ENCODE measurements at places on chromosomes 11 and 22.

DNA sequence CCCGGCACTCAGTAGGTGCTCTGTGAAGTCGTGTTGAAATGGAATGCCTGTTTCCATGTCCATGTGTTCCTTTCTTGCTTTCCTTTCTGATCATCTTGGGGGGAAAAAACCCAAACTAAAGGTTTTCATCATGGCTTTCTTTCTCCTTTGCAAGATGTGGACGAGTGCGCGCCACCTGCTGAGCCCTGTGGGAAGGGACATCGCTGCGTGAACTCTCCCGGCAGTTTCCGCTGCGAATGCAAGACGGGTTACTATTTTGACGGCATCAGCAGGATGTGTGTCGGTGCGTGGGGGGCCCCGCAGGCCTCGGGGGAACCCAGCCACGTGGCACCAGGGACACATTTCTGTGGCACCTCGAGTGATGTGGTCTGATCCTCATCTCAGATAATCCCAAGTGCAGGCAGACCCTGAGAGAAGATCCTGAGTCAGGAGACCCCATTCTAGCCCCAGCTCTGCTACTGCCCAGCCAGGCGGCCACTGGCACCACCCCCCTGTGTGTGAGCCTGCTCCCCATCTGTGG is 39.4 kb downstream of the FBLN1 start:
- DNase-seq: no peak

- DNase-seq: no peak
Measured at GRCh38 chr11:65301491-65302329, 13.0 kb upstream of the CDC42EP2 start.

DNA sequence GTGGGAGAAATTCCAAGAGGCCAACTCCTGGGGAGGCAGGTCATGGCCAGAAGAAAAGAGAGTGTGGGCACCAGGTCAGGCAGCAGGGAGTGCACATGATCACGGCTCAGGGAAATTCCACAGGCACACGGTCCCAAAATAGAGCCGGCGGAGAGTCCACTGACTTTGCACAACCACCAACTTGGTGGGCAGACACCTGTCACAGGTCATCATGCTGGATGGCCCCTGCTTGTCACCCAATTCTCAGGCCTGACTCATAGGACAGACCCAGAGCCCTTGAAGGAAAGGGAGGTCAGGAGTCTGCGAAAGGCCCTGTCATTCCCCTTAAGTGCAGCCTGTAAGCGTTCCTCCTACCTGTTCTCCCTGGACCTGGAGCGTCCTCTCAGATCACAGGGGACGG is 15.8 kb downstream of the APOL2 start:
- DNase-seq: no peak

DNA sequence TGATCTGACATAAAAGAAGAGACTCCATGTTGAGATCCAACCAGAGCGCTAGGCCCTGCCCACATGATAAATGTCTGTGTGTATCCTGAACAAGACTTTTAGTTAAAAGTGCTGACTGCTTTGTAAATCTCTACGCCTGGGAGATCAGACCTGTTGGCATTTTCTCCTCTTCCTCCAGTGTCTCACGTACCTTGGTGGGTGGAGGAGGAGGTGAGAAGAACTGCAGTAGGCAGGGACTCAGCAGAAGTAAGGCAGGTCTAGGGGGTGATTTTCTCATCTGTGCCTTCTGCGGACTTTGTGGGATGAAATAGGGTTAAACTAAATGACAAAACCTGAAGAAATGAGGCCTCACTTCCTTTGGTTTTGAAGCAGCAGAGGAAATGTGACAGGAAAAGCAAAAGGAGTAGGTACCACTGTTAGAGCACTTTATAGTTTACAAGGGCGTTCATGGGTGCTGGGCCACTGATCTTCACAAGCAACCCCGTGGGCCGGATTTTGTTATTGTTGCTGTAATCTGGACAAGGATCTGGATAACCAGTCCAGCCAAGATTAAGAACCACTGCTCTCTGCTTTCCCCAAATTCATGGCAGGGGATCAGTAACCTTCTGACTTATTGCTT is 36.7 kb upstream of the PLET1 start:
- DNase-seq: no peak

- DNase-seq: no peak
Measured at GRCh38 chr11:65565624-65566453, 4.4 kb upstream of the ZNRD2 start.

DNA sequence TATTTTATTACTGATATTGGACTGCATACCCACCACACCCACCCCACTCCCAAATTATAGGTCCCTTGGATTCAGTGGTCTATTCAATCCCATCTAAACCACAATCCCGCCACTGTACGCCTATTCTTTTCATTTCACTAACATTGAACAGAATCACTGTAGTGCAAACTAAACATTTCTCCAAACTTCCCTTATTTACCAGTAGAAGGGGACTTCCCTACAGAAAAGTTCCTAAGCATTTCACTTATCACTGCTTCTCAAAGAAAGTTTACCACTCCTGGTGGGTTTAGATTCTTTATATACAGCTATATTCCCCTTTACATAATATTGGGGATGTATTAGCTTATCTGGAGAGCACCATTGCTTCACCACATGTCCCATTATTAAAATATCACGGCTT is 29.3 kb downstream of the OR8B12 start:
- DNase-seq: no peak

DNA sequence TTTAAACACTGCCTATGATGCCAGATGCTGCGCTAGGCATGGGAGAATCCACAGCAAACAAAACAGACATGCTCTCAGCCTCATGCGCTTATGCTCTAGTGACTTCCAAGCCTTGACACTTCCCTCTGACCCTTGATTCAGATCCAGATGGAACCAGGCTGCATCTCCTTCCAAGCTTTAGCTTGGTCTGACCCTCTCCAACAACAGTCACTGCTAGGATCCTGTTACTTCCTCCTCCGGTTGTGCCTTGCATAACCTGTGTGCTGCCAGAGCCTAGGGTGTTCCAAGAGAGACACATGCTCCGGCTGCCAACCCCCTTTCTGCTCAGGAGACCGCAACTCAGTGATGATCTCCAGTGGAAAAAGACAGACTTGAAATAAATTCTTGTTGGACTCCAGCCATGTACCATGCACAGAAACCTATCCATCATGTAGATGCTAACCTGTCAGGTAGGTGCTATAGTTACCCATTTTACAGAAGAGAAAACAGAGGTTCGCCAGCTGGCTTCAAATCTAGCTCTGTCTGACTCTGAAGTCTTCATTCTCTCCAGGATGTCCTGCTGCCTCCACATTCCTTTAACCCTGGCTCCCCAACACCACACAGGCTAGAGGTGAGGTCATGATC is 136.3 kb upstream of the TEAD1 start:
- no peak for DNase-seq

DNA sequence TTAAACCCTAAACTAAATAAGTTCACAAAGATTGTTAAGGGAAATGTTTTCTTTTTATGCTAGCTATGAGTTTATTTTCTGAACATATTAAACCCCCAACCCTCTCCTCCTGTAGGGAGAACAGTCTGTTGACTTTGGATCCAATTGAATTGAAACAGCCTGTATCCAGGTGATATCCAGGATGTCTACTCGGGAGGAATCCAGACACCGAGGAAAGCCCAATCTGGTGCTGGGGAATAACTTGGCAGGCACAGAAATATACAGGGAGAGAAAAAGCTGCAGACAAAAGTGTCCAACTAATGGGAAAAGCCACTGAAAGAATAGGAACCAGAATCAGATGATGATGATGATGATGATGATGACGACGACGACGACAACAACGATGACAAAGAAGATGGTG is 93.9 kb upstream of the API5 start:
- DNase-seq: no peak

- DNase-seq: no peak
Measured at GRCh38 chr11:119885861-119886567, 157.0 kb upstream of the NECTIN1 start.

- no peak for DNase-seq
Measured at GRCh38 chr11:30424844-30425243, 101.9 kb downstream of the ARL14EP start.

DNA sequence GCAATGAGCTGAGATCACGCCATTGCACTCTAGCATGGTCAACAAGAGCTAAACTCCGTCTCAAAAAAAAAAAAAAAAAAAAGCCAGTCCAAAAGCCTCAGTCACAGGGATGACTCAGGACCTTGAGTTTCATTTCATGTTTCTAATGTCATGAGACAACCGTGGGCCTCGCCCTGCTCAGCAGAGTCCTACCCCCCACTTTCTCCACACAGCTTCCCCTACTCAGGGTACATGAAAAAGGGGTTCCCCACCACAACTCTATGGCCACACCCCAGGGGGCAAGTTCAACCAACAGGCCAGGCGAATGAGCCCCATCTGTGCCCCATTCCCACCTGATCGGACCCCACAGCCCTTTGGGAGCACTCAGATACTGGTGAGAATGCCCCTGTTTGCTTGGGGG is 24.3 kb upstream of the ADA2 start:
- peak; percentile 11 for DNase-seq

GRCh38 chr11:93225662-93226061 is 27.9 kb upstream of the SLC36A4 start:
- DNase-seq: peak; percentile 8

DNA sequence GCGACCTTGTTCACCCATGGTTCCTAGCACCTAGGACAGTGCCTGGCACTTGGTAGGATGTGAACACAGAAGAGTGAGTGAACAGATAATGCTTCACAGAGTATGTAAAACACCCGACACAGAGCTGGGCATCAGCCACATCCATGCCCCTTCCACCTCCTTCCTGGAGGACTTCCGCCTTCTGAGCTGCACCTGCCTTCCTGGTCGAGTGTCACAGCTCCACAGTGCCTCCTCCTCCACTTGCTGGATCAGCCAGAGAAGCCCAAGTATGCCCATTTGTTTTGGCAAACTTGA is 20.1 kb downstream of the PRDM11 start:
- no peak for DNase-seq

DNA sequence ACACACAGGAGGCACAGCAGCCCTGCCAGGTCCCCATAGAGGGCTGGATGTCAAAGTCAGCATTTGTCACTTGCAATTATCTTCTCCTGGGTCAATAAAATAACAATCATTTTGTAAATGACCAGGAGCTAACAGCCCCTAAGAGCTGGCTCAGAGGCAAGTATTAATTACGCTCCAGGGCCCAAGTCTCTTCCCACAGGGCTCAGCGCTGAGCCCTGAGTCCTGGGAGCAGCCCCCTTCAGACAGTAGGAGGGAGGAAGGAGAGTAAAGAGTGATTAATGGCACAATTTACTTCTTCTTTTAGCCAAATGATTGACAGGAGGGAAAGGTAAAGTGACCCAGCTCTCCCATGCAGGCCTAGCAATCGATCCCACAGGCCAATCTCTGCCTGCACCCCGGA is 99.0 kb upstream of the DRD2 start:
- no peak for DNase-seq

GRCh38 chr22:19654338-19654987 is 59.8 kb upstream of the SEPTIN5 start:
- DNase-seq: no peak

- DNase-seq: no peak
Measured at GRCh38 chr11:10460611-10461275, 5.7 kb downstream of the AMPD3 start.

DNA sequence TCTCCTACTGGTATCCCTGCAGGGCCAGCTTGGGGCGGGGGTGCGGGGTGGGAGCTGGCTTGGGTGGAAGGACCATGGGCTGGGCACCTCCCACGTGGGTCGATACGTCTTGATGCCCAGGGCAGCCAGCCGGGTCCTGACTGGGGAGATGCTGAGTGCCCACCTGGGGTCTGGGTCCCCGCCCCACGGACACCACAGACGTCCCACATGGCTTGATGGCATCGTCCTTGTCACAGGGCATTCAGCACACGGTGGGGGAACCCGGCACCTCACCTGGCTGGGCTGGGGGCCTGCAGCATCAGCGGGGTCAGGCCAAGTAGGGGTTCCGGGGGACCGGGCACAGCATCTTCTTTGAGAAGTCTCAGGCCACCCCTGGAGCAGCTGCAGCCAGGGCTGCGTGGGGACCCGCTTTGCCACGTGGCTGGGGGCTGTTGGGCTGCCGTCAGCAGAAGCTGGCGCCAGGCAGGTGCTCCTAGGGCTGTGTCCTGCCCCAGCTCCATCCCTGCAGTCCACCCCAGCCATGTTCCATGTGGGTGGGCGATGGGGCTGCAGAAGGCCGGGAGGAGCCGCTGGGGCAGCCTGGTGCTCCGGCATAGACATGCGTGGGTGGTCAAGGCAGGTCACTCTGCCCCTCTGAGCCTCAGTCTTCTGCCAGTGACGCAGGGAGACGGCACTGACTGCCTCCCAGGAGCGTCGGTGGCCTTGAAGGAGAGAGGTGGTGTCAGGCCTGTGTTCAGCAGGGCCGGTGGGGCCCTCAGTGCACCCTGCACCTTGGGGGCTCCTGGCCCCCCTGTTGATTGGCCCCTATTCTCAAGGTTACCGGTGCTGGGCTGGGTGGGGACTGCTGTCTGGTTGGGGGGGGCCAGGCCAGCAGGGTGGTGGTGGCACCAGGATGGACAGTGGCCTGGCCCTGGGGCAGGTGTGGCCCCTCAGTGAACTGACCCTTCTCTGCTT is 8.4 kb downstream of the SELENOO start:
- DNase-seq: no peak

DNA sequence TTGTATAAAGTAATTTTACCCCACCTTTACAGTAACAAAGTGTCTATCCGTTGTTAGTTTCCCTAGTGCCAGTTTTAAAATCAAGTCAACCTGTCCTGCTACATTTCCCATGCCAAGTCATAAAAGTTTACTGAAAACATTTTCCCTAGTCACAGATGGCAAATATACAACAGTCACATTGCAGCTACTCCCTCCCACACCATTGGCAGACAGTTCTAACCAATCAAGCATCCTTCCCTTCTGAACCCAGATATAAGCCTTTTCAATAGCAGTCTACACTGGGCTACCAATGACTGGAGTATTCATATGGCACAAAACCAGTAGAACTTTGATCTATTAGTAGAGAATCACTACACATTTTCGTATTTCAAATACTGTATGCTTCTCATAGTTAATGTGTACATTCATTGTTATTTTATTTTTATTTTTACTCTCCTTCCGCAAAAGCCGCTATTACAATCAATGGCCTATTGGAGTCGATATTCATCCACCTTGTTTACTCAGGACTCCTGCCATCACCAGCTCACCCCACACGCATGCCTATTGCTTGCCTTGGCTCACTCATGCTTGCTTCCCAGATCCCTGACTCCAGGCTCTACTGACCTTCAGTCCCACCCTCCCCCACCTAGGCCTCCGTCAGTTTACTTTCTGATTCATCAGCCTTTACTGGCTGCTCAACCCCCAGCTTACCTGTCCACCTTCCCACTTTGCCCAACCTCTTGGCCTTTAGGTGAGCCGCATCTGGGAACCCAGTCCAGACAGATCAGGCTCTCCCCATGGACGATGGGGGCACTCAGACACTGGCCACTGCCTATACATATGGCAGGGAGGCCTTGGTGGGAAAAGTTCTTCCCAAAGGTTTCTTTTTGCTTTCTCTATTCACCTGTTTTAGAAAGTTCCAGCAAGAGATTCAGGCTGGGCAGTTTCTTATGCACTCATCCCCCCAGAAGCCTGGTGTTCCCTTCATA is 408.4 kb downstream of the SOX6 start:
- DNase-seq: no peak

All from RWPE1 (cell line).